ENCODE measurements at places on chromosomes 13 and 19.

DNA sequence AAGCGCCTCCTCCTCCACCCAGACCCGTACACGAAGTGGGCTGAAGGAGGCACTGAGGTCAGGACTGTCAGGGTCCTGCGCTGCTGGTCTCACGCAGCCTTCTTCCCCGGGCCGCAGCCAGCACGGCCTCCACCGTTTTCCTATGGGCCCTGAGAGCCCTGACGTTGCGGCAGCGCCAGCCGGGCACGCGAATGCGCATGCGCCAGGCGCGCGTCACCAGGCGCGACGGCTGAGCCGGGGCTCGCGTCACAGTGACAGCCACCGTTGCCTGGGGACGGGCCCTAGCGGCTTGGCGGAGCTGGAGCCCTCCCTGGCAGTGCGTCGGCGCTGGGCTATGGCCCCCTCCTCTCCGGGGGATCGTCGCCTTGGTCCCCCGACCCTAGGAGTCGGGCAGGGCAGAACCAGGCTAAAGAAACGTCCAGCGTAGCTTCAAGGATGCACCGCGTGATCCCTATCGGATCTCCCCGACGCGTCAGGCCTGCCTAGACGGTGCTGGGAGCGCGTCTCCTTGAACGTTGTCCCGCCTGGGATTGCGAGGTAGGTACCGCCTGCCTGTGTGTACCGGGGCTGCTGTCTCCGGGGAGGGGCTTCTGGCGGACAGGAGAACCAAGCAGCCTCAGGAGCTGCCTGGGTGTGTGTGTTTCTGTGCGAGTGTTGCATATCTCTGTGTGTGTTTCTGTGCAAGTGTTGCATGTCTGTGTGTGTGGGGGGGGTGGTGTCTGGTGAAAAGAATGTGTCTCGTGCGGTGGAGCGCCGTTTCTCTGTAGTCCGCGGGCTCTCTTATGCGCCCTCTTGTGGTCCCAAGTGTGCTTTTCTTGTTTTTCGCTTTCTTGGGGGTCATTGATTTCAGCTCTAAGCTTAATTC is 43.2 kb downstream of the ZNF571 start:
- peak; percentile 31 for DNase-seq

GRCh38 chr19:21335721-21336120 is 6.5 kb upstream of the ZNF708 start:
- DNase-seq, result no peak

DNA sequence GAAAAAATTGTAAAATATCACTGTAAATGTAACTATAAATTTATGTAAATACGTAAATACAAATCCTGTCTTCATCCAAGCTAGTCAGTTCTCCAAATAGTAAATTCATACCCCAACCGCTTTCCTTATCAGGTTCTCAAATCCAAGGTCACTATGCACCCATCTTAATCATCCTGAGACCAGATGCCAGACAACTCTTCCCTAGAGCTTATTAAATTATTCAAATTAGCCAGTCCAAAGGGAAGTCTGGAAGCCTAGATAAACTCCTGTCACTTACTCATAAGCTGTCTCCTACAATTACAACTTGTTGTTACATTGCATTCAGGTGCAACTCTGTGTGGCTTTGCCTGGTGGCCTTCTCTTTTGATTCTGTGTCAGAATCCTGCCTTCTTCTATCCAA is 836.1 kb upstream of the PCDH20 start:
- no peak for DNase-seq

DNA sequence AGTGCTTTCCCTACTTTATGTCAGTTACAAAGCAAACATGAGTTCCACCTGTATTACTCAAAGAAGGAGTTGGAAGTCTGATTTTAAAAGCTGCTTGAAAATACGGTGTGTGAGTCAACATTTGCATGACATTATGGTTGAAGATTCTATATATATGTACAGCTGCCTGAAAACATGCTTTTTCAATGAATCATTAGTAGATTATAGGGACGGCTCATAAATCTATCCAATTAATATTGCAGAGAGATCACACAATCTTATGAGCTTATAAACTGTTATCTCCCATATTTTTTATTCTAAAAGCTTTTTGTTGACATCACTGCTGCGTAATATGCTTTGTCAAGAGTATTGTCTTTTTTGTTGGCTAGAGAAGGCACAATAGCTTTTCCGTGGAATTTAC is 873.8 kb downstream of the SLITRK6 start:
- no peak for DNase-seq

DNA sequence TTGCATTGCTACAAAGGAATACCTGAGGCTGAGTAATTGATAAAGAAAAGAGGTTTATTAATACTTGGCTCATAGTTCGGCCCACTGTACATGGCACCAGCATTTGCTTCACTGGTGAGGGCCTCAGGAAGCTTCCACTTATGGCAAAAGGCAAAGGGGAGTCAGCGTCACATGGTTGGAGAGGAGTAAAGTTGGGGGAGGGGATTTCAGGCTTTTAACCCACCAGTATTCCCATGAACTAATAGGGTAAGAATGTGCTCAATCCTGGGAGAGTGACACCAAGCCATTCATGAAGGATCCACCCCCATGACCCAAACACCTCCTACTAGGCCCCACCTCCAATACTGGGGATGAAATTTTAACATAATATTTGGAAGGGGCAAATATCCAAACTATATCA is 82.5 kb upstream of the MYCBP2 start:
- no peak for DNase-seq

GRCh38 chr19:13974073-13974472 is 21.8 kb downstream of the DCAF15 start:
- no peak for DNase-seq

GRCh38 chr13:97282705-97283104 is 60.6 kb downstream of the MBNL2 start:
- no peak for DNase-seq

- DNase-seq, result no peak
Measured at GRCh38 chr19:17680230-17680722, 7.9 kb downstream of the UNC13A start.

GRCh38 chr19:54218259-54218658 is 4.5 kb downstream of the LILRB3 start:
- no peak for DNase-seq

DNA sequence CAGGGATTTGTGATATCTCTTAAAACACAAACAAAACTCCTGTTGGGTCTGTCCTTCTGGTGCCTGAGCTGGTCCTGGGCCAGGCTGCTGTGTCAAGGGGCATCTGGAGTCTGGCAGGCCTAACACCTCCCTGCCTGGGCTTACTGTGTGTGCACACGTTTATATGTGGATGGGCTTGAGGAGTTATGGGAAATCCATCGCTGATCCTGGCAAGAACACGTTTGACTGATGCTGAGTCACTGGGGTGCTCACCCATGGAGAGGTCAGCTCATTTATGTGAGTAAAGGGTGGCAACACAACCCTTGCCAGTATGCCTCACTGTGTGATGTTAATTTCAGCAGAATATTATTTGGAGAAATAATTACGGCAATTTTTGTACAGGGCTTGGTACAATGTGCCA is 44.5 kb upstream of the PCDH8 start:
- no peak for DNase-seq

DNA sequence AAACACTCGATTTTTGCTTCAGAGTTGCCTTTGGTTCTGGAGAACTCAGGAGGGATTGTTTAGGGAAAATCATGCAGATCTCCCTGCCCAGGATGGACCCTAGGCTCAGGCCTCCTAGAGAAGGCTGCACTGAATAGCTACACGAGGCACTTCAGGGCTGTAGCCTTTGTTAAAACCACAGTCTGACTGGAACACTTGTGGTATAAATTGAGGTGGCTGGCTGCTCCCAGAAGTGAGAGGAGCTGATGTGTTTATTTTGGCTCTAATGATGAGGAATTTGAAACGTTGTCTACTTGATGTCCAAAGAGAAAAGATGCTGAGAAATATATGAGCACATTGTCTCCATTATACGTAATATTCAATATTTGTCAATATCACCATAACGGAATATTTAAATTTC is 762.1 kb upstream of the ARGLU1 start:
- DNase-seq, result no peak

DNA sequence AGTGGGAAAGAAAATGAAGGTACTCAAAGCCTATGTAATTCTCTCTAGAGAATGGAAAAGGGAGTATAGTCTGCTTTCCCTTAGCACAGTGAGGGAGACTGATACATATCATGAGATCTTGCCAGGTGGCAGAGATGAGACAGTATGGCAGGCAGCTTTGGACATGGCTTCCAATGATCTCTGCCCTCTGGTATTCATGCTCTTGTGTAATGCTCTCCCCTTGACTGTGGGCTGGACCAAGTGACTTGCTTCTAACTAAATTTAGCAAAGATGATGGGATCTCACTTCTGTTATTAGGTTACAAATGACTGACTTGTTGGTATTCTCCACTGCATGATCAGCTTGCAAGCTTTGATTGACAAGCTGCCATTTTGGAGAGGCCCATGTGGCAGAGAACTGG is 10.2 kb downstream of the ZNF132 start:
- DNase-seq, result no peak

DNA sequence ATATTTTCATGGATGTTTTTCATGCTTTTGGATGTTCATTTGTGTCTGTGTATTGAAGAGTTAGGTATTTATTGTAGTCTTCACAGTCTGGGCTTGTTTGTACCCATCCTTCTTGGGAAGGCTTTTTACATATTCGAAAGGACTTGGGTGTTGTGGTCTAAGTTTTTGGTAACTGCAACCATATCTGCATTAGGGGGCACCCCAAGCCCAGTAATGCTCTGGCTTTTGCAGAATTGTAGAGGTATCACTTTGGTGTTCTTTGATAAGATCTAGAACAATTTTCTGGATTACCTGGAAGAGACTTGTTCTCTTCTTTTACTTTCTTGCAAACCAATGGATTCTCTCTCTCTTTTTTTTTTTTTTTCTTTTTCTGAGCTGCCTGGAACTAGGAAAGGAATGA is 581.3 kb downstream of the DACH1 start:
- no peak for DNase-seq

- no peak for DNase-seq
Measured at GRCh38 chr19:36916991-36917390, 859 bp downstream of the ZNF568 start.

- no peak for DNase-seq
Measured at GRCh38 chr13:76454991-76455390, 431.2 kb downstream of the KCTD12 start.

- DNase-seq, result no peak
Measured at GRCh38 chr13:48429886-48430285, 17.0 kb upstream of the LPAR6 start.

- no peak for DNase-seq
Measured at GRCh38 chr13:67134417-67135129, 95.6 kb downstream of the PCDH9 start.

- no peak for DNase-seq
Measured at GRCh38 chr13:30859326-30859725, 46.7 kb upstream of the MEDAG start.

DNA sequence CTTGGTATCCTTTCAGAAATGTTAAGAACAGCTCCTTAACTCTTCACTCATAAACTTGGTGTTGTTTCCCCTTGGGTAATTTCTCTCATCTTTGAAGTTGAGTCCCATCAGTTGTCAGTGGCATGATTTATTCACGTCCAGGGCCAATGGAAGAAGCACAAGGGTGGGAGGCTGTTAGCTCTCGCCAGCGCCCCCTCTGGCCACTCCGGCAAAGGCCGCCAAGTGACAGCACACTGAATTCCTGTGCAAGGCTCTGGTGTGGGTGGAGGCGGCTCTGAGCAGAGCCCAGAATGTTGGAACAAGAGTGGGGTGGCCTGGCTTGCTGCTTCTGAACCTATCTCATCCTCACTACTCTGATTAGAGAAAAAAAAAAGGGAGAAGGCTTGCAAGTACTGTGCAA is 13.1 kb upstream of the MEDAG start:
- no peak for DNase-seq

DNA sequence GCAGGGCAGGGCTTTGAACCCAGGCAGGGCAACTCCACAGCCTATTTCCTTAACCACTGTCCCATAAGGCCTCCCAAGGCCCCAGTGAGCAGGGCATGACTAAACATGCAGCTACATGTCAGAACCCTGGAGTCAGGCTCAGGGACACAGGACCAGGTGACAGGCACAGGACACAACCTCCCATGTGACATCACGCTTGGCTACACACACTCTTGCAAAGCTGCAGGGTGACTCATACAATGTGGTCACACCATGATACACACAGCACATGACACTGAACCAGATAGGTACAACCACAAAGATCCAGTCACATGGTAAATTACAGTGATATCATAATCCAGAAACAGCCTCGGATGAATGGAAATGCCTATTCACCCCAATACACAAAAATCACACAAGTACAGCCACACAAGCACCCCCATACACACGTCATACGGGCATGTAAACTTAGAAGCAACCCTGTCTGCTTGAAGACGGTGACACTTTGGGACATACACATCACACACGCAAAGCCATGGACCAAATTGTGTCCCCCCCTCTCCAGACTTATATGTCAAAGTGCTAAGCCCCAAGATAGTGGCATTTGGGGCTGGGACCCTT is 14.5 kb downstream of the KLK4 start:
- DNase-seq, result no peak

DNA sequence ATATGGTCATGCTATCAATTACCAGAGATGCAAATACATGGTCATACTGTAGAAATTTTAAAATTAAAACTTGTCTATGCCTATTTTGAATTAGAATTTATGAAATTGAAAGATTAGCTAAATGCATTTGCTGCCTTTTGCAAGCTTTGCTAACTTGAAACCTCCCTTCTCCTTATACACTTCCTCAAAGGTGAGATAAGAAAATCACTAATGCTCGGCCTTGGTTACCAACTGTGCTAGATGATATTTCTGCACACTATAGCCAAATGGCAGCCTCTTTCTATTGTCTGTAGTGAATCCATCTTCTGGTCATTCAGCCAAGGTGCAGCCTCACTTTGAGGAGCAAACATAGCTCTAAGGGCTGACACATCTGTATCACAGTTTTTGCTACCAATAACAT is 31.1 kb upstream of the MYCBP2 start:
- no peak for DNase-seq

DNA sequence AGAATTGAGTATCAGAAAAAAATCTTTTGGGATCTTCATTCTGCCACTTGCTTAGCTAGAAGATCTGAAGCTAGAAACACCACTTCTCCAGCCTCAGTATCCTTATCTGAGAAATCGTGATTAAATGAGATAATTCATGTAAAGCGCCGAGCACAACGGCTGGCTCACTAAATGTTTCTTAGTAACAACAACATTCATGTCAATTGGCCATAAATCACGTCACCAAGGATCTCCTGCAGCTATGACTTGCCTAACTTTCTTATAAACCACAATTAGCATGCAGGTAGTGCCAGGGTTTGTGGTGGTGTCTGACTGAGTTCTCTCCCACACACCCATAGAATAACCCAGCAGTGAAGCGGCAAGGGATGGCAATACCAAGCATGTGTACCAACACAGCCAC is 501.3 kb downstream of the EFNB2 start:
- no peak for DNase-seq

GRCh38 chr13:28584873-28585381 is 74.0 kb upstream of the POMP start:
- DNase-seq, result no peak

GRCh38 chr13:40145139-40145538 is 489.7 kb downstream of the COG6 start:
- DNase-seq, result no peak

- no peak for DNase-seq
Measured at GRCh38 chr13:106187101-106187500, 348.4 kb downstream of the EFNB2 start.

All from stimulated activated CD4-positive, alpha-beta T cell treated with anti-CD3 and anti-CD28 coated beads, Interleukin-15, amount 100 ng/mL, for 1 hour (primary cell).